ENCODE measurements at places on chromosomes 1 and 21.

DNA sequence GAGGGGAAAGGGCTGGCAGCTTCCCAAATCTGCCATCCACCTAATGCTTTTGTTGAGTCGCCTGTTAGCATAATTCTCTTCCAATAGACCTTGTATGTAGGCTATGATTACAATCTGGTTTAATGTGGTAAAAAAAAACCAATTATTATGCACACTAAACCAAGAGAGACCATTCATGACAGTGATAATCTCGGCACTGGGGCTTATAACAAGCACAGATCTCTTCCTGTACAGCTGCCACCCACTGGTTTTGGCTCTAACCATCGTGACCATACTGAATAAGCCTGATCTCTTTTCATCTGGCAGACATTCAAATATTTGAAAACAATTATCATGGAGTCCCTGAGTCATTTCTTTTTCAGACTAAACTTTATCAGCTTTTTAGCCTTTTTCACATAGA lies 12.0 kb upstream of the SYT14 start:
- no peak for DNase-seq

DNA sequence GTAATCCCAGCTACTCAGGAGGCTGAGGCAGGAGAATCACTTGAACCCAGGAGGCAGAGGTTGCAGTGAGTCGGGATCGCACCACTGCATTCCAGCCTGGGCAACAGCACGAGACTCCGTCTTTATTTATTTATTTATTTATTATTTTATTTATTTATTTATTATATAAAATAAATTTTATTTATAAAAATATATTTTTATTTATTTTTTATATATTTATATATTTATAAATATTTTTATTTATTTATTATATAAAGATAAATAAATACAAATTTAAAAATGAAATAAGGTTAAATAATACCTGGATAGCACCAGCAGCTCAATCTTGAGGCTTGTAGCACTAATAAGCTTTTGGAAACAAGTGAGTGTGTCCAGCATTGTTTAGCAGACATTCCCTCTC lies 40.9 kb upstream of the SIM2 start:
- no peak for DNase-seq

- DNase-seq = no peak
Observed at GRCh38 chr1:220455559-220455958, 72.4 kb upstream of the MARK1 start.

GRCh38 chr1:156090840-156091188 lies 8.5 kb upstream of the MEX3A start:
- DNase-seq = peak; percentile 61

DNA sequence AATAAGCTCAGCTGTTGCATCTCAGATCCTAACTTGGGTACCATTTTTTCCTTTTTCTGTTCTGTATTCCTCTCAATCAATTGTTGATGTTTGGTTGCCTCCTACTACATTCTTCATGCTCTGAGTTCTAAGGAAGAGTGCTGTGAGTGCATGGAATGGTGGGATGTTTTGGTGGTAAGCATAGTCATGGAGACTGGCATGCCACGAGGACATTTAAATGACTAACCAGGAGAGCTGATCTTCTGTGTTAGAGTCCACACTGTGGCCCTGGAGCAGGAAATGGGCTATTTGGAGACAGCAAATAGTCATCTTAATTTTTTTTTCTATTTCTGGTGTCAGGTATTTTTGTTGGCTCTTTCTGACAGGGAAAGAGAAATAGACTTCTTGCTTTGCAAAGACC lies 69.5 kb upstream of the HSD17B7 start:
- no peak for DNase-seq

DNA sequence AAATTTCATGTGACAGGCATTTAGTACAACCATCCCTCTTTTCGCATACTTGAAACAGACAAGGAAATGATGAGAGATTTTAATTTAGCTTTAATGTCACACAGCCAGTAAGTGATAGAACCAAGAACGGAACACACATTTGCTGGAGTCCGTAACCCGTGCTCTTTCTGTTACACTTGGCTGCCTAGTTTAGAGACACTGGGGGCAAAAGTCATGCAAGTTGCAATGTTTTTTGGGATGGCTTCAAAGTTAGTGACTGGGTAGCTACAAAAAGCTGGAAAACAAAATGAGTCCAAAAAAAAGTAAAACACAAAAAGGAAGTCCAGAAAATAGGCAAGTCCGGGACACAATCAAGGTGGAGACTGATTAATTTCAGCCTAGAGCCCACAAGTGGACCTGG lies 5.9 kb downstream of the NID1 start:
- no peak for DNase-seq

DNA sequence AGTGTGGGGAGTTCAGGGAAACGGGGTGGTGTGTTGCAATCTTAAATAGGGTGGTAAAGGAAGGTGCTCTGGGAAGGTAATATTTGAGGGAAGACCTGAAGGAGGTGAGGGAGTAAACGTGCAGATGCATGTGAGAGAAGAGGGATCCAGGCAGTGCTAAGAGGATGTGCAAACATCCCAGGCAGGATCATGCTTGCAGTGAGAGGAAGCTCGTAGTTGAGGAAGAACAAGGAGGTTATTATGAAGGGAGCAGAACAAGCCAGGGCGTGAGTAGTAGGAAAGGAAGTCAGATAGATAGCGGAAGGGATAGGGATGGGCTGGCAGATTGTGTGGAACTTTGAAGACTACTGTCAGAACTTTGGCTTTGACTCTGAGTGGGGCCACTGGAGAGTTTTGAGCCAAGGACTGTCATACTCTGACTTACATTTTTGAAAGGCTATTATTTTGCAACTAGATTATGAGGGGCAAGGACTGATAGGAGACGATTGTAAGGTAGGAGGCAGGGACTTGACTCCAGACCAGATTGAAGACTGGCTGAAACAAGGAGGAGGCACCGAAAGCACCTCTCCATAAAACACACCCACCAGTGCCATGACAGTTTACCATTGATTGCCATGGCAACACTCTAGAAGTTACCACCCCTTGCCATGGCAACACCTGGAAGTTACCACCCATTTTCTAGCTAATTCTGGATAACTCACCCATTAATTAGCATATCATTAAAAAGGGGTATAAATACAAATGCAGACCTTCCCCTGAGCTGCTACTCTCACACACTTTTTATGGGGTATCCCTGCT lies 67.0 kb downstream of the XCL2 start:
- no peak for DNase-seq

DNA sequence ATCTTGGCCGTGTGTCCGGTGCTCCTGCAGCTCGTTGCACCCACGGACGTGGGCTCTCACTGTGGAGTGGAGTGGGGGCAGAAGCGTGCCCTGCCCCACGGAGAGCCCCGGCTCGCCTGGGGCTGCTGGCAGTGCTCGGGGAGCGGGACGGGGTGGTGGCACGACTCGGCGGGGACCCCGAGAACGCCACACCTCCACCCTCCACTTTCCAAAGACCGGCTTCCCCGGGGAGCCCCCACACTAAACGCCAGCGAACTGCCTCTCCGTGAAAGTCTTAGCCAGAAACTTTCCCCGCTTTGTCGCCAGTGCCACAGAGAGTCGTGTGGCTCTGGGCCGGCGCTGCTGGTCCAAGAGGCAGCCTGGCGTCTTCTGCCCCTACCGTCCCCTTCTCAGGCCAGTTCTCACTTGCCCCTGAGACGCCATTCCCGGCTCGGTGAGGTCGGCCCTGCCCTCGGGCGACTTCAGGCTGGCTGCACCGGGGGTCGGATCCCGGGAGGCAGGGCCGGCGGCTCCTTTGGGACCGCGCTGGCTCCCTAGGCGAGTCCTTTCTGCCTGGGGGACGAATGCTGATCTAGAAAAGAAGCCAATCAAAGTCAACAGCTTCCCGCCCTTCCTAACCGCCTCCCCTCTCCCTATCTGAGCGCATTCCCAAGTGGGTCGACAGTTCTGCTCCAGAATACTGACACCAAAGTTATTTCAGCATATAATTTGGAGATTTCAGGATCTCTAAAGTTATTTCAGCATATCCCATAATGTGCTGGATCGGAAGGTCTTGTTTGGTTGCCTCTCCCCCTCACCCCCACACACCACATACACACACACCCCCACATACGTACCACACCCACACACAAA lies 2.6 kb upstream of the SAMD13 start:
- peak; percentile 22 for DNase-seq

- no peak for DNase-seq
Observed at GRCh38 chr1:63847308-63847910, 73.6 kb downstream of the ROR1 start.

DNA sequence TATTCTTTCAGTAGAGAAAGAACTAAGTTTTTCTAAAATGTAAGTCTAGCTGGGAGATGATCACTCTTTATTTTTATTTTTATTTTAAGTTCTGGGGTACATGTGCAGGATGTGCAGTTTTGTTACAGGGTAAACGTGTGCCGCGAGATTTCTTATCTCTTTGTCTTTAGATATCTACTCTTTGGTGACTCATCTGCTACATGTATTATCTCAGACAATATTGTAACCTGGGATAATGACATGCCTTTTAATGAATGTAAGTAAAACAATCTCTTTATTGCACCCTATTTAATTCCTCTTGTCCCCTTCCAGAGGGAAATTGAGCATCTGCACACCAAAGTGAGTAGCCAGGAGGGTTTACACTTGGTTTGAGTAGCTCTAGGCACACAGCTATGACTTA lies 9.4 kb downstream of the CR2 start:
- DNase-seq = no peak

GRCh38 chr21:36990508-36991205 lies 15.8 kb upstream of the RIPPLY3 start:
- DNase-seq = no peak

- DNase-seq = no peak
Observed at GRCh38 chr1:64655861-64656260, 89.0 kb upstream of the RAVER2 start.

DNA sequence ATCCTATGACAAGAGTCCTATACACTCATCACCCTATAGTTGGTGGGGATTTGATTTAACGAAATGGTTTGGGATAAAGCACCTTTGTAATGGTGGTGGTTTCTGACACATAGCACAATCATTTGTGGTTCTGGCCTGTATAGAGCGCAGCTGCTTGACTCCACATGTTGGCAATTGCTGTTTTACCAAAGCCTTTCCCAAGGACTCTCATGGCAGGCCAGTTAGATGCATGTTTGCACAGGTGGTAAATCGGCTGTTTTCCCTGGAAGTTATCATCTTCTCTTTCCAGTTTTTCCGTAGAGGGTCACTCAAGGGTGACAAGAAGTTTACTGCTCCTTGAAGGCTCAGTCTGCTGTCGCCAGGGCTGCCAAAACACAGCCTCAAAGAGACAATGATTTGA lies 17.1 kb upstream of the XPR1 start:
- DNase-seq = no peak

DNA sequence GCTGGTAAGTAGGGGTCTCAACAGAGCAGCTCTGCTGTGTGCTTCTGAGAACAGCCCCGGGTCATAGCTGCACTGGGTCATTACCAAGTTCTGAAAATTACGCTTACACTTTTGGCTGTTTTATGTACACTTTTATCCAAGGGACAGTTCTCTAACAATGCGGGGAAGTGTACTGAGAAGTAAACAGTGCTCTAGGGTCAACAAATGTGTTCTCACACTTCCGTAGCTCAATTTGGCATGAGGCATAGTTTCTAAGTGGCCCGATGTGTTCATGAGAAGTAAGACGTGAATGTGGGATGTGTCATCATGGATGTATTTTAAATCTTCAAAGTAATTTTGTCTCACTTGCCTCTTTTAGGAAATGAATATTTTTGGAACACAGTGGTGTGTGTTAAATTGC lies 10.9 kb upstream of the VAMP3 start:
- no peak for DNase-seq

GRCh38 chr1:31700468-31701090 lies 3.2 kb downstream of the COL16A1 start:
- no peak for DNase-seq

GRCh38 chr1:150185481-150185880 lies 35.8 kb downstream of the PLEKHO1 start:
- DNase-seq = no peak

DNA sequence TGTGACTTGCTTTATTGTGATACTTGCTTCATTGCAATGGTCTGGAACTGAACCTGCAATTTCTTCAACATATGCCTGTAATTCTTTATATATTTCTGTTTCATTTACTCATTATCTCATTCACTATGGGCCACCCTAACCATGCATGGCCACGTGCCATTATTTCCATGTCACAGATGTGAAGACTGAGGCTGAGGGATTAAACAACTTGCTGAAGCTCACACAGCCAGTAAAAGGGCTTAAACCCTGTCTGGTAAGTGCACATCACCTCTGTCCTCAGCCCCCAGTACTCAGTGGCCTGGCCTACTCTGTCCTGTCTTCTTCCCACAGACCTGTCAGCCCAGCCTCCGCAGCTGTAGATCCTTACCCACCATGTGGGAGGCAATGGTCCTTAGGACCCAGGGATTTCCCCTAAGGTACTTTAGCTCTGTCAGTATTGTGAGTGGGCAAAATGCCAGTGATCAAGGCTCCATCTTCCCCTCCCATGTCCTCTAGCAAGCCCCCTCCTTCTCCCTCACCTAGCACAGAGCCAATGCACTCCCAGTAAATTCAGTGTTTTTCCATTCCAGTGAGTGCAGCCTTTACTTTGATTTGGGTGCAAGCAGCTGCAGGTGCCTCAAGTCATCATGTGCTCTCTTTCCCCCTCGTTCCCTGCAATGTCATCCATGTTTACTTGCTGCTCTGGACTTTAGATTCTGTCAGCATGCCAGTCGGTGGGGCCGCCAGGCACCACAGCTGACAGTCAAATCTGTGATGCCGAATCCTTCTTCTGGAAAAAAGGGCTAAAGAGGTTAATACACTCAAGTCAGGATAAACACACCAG lies 228.2 kb upstream of the PROX1 start:
- DNase-seq = no peak

DNA sequence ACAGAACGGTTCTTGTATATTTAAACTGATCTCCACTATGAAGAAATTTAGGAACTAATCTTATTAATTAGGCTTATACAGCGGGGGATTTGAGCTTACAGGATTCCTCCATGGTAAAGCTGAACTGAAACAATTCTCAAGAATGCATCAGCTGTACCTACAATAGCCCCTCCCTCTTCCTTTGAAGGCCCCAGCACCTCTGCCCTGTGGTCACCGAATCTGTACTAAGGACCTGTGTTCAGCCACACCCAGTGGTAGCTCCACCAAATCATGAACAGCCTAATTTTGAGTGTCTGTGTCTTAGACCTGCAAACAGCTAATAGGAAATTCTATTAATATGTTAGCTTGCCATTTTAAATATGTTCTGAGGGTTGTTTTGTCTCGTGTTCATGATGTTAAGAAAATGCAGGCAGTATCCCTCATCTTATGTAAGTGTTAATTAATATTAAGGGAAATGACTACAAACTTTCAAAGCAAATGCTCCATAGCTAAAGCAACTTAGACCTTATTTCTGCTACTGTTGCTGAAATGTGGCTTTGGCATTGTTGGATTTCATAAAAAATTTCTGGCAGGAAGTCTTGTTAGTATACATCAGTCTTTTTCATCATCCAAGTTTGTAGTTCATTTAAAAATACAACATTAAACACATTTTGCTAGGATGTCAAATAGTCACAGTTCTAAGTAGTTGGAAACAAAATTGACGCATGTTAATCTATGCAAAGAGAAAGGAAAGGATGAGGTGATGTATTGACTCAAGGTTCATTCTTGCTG lies 147.2 kb downstream of the NR5A2 start:
- DNase-seq = no peak
